ENCODE measurements at places on chromosomes 1 and 21. TPM values are rescaled to one million over a fixed set of nuclear protein-coding genes. Genes with fewer than 3 reads are reported as not detected.
A peak's percentile ranks its signal among the peaks of the same experiment; 100 is the strongest.

GRCh38 chr1:41098730-41099460 lies 77.4 kb upstream of the SLFNL1 start:
- DNase-seq: no peak

The LINGO4 gene
- total RNA-seq: 0.13 TPM

The PSEN2 gene
- total RNA-seq: 19.8 TPM

DNA sequence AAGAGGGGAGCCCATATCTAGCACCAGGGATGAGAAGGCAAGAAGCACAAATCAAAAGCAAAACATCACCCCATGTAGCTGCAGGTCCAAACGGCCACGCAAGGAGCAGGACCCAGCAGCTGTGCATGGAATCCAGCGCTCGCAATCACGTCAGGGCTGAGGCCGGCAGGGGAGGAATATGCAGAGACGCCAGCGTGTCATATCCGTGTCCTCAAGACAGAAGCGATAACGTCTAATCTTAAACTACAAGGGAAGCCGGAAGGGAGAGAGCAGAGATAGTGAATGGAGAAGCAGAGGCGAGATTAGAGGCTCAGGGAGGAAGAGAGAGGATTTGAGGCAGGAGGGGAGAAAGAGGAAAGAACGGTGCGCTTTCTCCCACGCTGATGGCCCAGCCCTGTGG lies 39.1 kb downstream of the FBXO2 start:
- DNase-seq: no peak

The ABCG1 gene
- total RNA-seq: 48.9 TPM

GRCh38 chr1:78617615-78618026 lies 2.6 kb upstream of the IFI44L start:
- DNase-seq: peak; percentile 50

DNA sequence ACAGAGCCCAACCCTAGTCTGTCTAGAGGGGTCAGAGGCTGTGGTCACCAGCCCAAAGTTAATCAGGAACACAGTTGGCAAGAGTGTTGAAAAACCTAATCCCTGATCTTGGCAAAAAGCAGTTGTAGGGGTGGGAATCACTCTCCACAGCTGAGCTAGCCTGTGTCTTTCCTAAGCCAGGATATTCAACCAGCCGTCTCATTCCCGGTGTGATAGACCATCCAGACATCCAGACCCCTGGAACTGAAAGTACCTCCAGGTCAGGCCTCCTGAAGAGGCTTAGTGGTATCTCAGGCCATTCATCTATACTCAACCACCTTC lies 4.9 kb downstream of the LHX9 start:
- DNase-seq: no peak

DNA sequence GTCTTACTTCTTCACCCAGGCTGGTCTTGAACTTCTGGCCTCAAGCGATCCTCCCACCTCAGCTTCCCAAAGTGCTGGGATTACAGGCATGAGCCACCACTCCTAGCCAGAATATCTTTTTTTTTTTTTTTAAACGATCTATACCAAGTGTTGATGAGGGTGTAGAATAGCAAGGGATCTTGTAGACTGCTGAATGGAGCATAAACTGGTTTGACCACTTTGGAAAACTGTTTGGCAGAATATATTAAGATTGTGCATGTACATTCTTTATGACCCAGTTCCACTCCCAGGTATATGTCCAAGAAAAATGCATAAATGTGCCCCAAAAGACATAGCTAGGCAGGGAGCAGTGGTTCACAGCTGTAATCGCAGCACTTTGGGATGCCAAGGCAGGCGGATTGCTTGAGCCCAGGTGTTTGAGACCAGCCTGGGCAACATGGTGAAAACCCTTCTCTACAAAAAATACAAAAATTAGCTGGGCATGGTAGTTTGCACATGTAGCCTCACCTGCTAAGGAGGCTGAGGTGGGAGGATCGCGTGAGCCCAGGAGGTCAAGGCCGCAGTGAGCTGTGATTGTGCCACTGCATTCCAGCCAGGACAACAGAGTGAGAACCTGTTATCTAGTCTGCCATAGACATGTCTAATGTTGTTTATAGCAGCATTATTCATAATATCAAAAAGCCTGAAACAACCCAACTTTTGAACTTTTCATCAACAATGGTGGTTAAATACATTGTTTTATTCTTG lies 184.0 kb downstream of the VPS13D start:
- DNase-seq: no peak

DNA sequence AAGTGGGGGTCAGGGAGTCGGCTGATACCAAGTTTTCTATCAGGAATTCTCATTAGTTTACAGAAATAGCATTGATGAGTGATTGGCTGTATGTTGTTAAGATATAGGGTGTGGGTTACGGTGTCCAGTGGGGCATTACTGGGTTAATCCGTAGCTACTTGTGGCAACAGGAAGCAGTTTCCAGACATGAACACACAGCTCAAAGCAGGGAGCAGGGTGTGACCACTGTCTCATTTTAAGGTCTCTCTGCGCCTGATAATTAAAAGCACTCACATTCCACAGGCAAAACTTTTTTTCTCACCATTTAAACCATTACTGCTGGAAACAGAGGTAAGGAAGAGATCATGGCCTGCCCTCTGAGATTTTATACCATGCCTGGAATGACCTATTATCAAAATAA lies 114.9 kb downstream of the SIK1 start:
- DNase-seq: no peak

DNA sequence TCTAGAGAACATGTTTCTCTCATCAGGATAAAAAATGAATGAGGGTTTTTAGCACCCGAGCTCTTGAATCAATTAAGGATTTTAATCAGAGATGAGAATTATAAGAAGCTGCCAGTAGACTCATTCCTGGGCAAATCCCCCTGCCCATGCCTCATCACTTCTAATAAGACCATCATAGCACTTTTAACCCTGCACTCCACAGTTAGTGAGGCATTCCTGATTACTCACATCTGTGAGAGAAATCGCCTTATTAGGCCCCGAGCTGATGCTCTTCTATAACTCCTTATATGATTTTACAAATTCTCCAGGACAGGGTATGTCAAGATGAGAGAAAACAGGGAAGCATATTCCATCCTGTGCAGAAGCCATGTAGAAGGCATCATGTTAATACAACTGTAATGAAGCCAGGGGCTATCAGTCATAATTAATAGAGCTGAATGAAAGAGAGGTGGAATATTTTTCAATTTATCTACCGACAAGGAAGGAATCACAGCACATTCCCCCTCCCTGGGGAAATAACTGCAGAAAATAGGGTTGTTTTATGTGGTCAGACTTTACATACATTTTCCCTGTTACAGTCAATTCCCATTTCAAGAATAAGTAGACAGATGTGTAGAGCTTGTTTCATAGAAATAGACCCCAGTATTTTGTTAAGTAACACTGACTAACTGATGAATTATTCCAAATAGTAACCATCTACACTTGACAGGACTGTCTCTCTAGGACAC lies 272.7 kb downstream of the HHIPL2 start:
- no peak for DNase-seq

DNA sequence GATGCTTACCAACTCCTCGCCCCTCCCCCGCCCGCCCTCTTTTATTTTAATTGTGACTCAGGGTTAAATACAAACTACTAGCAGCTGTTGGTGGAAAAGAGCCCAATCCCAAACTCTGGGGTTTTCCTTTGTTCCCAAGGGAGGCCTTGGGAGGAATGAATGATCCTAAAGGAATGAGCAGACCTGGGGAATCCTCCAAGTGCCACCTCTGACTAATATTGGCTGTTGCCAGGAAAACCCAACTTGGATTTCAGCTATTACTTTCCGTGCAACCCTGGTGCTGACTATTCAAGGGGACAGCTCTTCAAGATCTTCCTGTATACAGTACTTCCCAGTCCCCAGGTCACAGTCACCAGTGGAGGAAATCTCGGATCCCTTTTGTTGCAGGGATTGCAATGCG lies 1.3 kb upstream of the S100A10 start:
- DNase-seq: no peak

The LCE6A gene
- not detected for total RNA-seq

DNA sequence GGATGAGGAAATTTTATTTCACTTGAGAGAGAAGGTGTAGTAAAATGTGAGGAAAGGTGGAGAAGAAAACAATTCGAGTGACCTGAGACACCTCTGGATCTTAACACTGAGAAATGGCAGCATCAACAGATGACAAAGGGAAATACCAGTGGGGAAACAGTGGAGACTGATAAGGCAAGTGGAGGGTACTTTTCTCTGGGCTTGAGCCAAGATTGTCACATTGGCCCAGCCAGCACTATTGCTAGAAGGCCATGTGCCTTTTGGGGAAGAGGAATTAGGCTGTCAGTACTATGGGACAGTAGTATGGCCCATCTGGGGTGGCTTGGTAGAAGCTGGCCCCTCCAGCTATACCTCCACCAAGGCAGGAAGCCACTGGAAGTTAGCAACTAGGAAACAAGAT lies 8.4 kb downstream of the SYPL2 start:
- DNase-seq: no peak

DNA sequence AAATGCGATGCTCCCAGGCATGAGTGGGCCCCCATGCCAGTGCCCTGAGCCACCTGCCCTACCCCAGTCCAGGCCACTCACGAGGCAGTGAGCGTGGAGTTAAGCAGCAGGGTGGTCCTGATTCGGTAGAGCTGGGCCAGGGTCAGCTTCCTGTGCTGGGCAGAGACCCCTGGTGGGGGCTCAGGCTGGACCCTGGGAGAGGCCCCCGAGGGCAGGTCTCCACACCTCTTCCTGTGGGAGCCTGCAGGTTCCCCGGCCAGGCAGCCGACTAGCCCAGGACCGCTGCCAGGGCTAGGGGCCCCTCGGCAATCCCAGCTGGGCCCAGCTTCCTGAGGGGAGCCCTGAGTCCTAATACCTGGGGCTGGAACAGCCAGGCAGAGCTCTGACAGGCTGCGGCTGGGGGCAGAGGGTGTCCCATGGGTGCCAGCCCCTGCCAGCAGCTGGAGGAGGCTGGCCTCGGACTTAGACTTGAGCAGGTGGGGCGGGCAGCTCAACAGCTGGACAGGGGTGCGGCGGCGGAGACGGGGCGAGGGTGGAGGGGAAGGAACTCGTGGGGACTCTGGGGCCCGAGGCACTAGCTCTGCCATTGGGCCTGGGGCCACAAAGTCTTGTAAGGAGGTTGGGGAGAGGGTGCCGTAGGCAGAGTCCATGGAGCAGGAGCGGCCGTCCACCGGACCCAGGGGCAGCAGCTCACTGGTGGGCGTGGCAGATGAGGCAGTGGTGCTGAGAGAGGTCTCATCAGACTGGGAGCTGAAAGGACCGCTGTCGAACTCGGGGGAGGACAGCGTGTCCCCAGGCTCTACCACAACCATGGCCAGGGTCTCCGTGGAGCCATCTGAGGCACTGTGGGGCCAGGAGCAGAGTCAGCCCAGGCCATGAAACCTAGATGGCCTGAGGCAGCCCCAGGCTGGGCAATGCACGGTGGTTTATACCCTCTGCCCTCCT lies 2.0 kb upstream of the TNFRSF25 start:
- no peak for DNase-seq

The ERICH3 gene
- total RNA-seq: 2.8 TPM

DNA sequence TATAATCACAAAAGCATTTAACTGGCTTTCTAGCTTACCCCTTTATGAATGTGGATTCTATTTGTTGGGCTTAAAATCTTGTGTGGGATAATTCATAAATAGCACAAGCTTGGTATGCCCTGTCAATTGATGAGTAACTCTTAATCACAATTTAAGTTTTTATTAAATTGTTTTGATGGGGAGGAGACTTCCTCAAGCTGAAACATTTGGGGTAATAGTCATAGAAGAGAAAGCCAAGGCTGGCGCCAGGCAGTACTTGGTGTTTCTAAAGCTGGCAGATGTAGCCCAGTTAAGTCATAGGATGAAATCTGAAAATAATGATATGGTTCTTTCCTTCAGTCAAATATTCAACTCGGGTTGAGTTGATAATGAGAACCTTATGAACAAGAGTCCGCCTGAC lies 167.2 kb downstream of the FMN2 start:
- no peak for DNase-seq

The CHI3L1 gene
- total RNA-seq: 0.21 TPM

DNA sequence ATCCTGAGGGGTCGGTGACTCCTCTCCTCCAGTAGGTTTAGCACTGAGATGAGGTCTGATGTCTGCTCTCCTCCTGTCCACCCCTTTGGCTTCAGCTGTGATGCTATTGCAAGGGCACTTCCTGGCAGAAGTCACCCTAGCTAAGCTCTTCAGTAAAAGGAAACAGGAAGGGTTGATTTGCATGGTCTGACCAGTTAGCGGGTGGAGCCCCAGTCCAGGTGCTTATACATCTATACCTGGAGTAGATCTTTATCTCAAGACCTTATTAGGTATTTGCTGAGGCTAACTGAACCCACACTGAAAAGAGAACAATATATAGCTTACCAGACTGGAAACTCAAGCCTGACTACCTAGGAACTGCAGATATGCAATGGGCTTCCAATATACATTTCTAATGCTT lies 28.9 kb upstream of the NFASC start:
- no peak for DNase-seq

DNA sequence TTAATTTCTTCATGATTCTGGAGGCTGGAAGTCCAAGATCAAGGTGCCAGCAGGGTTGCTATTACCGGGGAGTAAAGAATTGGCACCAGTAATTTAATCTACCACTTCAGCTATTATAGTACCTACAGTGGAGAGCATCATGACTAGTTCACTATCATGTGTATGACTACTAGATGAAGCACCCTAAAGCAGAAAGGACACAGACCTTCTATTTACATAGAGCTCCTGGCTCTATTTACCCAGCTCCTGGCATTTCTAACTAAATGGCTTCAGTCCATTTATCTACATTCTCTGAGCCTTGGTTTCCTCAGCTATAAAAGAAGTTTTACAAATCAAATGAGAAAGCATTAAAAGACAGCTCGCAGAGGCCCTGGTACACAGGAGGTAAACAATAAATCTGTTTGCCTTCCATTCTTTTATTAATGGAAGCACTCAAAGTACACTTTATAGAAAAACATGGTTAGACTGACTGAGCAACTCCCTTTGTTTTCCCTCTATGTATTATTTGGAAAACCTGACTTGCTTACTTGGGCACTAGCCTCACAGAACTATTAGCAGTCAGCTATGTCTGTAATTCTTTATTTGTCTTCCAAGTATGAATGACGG lies 203.0 kb downstream of the SLC35F3 start:
- DNase-seq: no peak

DNA sequence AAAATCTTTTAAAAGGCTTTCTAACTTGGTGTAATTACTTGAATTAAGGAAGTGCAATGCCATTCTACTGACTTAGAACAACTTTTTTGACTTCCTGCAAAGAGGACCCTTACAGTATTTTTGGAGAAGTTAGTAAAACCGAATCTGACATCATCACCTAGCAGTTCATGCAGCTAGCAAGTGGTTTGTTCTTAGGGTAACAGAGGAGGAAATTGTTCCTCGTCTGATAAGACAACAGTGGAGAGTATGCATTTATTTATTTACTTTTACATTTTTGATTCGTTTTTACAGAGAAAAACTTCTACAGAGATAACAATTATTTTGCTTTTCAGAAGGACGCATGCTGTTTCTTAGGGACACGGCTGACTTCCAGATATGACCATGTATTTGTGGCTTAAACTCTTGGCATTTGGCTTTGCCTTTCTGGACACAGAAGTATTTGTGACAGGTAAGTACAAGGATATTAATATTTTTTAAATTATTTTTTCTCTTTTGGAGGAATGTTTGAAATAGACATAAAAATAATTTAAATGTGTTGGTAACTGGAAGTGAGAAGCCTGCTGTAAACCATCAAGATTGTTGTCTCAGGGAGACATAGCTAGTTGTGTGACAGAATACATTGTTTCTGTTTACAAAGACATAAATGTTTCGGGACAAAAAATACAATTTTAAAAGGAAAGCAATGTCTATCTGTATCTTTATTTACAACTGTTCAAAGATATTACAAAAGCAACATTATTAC lies at the start of gene PTPRC:
TSS of gene PTPRC (plus strand) at position 147 of the 742 bp plus-strand sequence. CDS start at position 376, 229 bp downstream.
- no peak for DNase-seq
